Stimulated activated CD8-positive, alpha-beta memory T cell treated with anti-CD3 and anti-CD28 coated beads, Interleukin-7, amount 100 ng/mL, for 24 hours (primary cell): ENCODE measurements at places on chromosomes 12 and 14.

- DNase-seq, result no peak
These were observed 71.0 kb upstream of the CDKN3 start for GRCh38 chr14:54325766-54326165.

- no peak for DNase-seq
These were observed 195.6 kb upstream of the FLRT2 start for GRCh38 chr14:85334316-85334715.

DNA sequence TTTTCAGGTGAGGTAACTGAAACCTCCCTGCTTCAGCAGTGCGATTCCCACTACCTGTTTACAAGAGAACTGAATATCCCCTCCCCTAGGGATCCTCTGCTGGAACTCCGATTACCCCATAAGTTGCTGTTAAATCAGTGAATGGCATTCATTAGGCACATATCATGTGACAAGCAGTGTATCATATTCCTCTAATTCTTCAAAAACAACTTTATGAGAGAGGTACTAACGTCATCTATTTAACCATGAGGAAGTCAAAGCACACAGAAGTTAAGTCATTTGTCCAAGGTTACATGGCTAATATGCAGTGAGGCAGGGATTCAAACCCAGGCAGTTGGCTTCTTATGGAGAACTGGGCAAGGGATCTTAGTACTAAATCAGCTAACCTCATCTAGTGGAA, 43.9 kb upstream of the PCED1B start:
- no peak for DNase-seq

GRCh38 chr12:2115101-2115845, 62.5 kb downstream of the CACNA1C start:
- DNase-seq, result no peak

DNA sequence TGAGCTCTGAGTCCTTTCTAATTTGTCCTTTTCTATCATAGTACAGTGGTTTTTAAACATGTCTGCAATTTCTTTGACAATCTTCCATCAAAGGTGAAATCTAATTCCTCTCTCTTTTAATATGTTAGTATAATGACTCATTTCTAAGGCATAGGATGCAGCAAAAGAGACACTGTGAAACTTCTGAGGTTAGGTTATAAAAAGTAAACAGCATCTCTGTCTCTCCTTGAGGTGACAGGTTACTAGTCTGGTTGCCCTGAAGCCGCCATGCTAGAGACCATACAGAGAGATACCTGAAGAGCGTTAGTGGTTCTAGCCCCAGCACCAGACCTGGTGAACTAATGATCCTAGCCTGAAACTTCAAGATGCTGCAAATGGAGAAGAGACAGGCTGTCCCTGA, 114.3 kb downstream of the PPM1A start:
- no peak for DNase-seq

DNA sequence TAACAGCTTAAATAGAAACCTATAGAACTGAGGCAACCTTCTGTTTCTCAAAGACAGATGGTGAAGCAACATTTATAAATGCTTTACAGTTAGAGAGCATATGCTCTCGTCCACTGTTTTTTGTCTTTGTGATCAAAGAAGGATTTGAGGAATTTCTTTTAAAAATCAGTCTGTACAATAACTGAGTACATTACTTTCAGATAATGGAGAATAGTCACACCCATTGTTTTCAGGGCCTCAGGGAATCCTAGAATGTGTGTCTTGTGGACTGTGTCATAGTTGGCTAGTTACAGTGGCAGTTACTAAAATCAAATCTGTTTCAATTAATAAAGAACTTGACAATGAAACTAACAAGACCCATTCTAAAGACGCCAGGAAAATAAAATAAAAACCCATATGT, 107.9 kb downstream of the PRKCH start:
- DNase-seq, result no peak

GRCh38 chr14:70318635-70319013, 40.9 kb downstream of the COX16 start:
- no peak for DNase-seq

GRCh38 chr12:80442426-80443222, 1.4 kb upstream of the PTPRQ start:
- no peak for DNase-seq

- DNase-seq, result no peak
These were observed 192.0 kb downstream of the CHST11 start for GRCh38 chr12:104648756-104649155.

- no peak for DNase-seq
These were observed 427.5 kb upstream of the MGAT4C start for GRCh38 chr12:86683568-86684304.

GRCh38 chr12:14962797-14963196, 1.4 kb upstream of the ARHGDIB start:
- no peak for DNase-seq

DNA sequence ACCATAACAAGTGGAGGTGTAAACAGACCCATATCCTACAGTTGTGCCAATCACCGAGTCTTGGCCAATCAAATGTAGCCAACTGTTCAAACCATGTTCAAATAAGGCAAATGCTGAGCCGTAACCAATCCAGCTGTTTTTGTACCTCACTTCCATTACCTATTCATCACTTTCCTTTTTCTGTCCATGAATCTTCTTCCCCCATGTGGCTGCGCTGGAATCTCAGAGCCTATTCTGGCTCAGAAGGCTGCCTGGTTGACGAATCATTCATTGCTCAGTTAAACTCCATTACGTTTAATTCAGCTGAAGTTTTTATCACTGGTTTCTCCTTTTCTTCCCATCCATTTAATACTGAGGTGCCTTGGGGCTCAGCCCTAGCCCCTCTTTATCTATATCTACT, 71.1 kb downstream of the TBC1D30 start:
- DNase-seq, result no peak

GRCh38 chr12:114746297-114747011, 62.5 kb upstream of the TBX3 start:
- no peak for DNase-seq

DNA sequence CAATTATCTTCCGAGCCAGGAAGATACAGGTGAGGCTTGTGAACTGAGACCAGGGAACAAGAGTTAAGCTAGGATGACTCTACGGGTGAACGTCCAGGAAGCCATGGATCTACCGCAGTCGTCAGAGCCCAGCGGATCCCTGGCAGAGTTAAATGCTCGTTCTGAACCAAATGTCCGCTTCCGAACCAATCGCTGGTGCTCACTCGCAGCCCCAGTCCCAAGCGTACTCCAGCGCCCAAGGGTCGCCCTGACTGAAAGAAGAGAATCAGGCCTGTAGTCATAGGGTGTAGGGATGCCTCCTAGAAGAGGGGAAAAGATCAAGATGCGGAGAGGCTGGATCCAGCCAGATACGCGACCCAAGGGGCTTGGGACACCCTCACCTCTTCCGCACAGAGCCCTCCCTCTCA, 283 bp downstream of the VIPAS39 start:
- no peak for DNase-seq

DNA sequence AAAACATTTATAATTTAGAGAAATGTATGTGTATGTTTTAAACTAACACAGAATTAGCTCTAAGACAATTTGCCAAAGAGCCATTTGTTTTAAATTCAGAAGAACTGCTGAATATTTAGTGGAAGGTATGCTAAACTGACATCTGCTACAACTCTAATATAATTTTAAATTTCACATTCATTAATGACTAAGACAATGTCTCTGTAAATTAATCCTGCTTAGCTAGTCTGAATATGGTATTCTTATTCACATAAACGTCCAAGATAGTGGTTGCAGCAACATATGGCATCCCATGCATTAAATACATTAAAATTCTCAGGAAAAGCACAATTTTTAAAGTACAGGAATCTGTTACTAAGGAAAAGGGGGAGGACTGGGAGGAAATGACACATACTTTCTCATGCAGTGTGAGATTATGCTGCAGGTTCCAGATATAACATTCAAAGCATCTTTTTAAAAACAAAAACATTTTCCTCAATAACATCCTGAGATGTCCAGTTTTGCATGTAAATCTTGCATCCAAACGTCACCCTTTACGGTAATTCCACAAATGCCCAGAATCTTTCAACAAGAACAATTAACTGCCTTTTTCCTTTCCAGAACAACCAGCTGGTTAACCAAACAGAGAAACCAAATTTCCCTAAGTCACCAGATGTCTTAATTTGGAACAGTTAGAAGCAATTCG, 26.9 kb downstream of the WDR89 start:
- no peak for DNase-seq

DNA sequence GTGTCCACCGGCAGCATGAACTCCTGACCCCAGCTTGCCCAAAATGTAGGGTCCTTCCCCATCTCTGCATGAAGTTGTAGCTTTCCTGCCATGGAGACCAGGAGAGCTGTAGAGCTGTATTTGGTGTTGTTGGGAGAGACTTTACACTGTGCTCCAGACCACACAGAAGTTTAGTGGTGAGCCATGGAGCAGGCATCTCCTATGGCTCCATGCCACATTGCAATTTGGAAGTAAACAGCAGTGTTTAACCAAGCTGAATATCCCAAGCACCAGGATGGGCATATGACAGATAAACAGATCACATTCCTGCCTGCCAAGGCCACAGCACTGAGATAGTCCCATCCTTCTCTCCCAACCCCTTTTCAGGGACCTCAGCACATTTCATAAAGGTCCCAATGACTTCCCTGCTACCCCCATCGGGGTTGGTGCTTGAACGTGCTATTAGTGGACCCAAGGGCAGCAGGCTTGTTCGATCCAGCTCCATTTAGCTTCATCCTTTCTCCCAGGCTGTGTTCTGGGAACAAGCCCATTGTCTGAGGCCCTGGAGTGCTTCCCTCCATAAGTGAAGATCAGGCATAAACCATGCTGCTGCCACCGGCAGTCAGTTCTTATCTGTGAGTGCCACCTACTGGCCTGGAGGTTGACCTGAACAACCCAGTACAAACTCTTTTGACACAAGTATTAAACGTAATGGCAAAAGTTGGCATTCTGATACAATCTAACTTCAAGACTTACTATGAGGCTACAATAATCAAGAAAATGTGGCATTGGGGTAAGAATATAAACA, 172.3 kb upstream of the ATXN7L3B start:
- DNase-seq, result no peak

- DNase-seq, result no peak
These were observed 216.8 kb downstream of the ANO6 start for GRCh38 chr12:45432710-45433109.

GRCh38 chr12:52327830-52328500, 6.8 kb upstream of the KRT83 start:
- DNase-seq, result no peak

DNA sequence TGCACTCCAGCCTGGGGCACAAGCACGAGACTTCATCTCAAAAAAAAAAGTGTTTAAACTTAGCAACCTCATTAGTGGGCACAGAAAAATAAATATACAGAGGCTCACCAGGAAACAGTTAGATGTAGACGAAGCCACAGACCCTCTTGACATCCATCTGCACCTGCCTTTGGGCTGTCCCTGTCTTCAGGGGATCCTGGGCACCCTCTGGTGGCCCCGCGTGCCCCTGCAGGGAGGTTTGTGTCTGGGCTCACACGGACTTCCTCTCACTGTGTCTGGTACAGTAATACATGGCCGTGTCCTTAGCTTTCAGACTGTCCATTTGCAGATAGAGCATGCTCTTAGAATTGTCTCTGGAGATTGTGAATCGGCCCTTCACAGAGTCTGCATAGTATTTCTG, 916.5 kb downstream of the TMEM121 start:
- peak; percentile 16 for DNase-seq

DNA sequence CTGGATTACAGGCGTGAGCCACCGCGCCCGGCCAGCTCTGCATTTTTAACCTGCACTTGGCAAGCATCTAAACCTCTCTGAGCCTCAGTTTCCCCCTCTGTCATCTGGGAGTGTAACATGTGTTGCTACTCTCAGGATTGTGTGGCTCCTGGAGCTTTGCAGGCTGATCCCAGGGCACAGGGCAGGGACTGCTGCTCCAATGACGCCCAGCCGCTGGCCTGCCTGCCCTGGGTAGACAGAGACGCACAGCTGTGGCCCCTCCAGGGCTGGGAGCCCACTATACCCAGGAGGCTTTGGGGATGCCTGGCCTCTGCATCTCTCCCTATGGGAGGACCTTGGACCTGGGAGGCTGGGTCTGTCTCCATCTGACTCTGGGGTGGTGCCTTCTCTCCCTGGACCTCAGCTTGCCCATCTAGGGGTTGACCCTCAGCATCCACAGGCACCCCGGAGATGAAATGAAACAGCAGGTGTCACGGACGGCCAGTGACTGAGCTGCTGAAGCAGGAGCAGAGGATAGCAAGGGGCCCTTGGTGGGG, 13.7 kb downstream of the ARL6IP4 start:
- no peak for DNase-seq
